CD8-positive, alpha-beta memory T cell (primary cell): ENCODE measurements at places on chromosomes 3 and 15. TPM values are rescaled to one million over a fixed set of nuclear protein-coding genes. Genes with fewer than 3 reads are reported as not detected.

- no peak for DNase-seq
- no peak overlapping the region for H3K27ac ChIP-seq
- no peaks in the 10 kb centered on the region for H3K27me3 ChIP-seq
- H3K4me3 ChIP-seq = no peak overlapping the region
Observed at GRCh38 chr15:41655716-41656115, 4.5 kb upstream of the MGA start.

MEIS2 gene
- total RNA-seq = not detected

DNA sequence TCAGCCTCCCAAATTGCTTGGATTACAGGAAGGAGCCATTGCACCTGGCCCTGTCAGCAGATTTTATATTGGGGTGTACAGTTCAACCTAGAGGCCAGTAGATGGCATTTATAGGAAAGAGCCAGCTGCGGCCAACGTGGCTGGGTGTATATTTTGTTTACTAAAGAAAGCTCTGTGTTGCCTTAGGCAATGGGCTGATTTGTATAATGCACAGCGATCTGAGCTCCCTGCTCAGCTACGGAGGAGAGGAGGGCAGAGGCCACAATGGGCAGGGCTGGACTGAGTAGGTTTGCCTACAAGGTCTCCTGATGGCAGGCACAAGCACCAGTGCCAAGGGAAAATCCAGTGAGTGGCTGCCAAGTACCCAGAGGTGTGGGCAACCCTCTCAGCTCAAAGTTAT is 282.4 kb downstream of the ARPP21 start:
- H3K27ac ChIP-seq = no peak overlapping the region
- no peak for DNase-seq
- no peaks in the 10 kb centered on the region for H3K27me3 ChIP-seq
- no peaks in the 10 kb centered on the region for H3K36me3 ChIP-seq

DNA sequence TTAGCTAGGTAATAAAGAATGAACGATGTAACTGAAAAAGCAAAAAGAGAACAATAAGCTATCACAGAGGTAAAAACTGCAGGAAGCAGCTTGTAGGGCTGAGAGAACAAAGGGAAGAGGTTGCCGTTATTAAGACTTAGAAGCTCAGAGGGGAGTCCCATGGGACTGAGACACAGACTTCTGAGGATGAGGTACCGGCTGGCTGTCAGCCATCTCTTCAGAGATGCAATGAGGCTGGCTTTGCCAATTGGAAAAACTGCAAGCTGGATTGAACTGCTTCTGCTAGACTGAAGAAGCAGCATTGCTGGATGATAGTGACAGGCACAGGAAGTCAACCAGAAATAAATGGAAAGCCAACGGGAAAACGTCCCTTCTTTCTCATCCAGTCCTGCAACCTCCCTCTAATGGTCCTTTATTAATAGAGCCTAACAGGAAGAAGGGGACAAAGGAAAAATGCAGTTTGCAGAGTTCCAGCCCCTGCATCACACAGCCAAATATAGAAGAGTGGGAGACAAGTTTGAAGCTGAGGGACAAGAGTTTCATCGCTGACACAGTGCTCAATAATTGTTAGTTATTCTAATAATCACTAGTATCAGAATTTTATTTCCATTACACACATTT is 21.1 kb upstream of the KLHL6 start:
- DNase-seq = no peak
- H3K36me3 ChIP-seq = no peaks in the 10 kb centered on the region
- H3K27ac ChIP-seq = no peak overlapping the region

- H3K4me3 ChIP-seq = no peak overlapping the region
- H3K36me3 ChIP-seq = no peaks in the 10 kb centered on the region
- no peak for DNase-seq
- peaks cover 6% of the 10 kb centered on the region for H3K4me1 ChIP-seq
- no peaks in the 10 kb centered on the region for H3K27me3 ChIP-seq
Observed at GRCh38 chr3:195154793-195155535, 116.0 kb downstream of the XXYLT1 start.
